ENCODE measurements at places on chromosomes 7 and 10. TPM values are rescaled to one million over a fixed set of nuclear protein-coding genes. Genes with fewer than 3 reads are reported as not detected.

DNA sequence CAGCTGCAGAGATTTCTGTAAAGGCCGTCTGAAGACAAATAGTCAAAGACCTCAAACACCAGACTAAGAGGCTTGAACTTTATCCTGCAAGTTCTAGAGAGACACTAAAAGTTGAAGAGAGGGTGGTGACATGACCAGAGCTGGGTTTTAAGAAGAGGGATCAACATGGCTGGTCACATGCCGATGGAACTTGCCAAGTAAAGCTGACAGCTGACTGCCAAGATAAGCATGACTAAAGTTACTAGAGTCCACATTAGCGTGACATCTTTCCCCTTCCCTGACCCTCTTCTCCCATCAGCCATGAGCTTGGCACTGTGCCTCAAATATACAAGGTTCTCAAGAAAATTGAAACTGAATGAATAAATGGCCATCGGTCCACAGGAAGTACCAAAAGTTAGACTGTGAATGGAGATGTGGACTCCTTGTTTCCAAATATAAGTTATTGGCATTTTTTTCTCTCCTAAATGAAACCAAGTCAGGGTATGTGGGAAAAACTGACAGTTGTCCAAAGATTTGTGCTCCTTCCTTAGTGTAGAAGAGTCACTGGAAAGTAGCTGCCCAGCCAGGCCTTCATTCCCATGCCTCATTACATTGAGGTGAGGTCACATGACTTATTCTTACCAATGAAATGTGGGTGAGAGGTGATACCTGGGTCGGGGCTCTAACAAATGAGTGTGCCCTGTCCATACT is 24.5 kb downstream of the XPNPEP1 start:
- H3K27ac ChIP-seq: peak overlapping the region; percentile 15
- no peak overlapping the region for H3K4me3 ChIP-seq
- peaks cover 52% of the 10 kb centered on the region for H3K4me1 ChIP-seq
- H3K36me3 ChIP-seq: no peaks in the 10 kb centered on the region
- no peaks in the 10 kb centered on the region for H3K27me3 ChIP-seq

DNA sequence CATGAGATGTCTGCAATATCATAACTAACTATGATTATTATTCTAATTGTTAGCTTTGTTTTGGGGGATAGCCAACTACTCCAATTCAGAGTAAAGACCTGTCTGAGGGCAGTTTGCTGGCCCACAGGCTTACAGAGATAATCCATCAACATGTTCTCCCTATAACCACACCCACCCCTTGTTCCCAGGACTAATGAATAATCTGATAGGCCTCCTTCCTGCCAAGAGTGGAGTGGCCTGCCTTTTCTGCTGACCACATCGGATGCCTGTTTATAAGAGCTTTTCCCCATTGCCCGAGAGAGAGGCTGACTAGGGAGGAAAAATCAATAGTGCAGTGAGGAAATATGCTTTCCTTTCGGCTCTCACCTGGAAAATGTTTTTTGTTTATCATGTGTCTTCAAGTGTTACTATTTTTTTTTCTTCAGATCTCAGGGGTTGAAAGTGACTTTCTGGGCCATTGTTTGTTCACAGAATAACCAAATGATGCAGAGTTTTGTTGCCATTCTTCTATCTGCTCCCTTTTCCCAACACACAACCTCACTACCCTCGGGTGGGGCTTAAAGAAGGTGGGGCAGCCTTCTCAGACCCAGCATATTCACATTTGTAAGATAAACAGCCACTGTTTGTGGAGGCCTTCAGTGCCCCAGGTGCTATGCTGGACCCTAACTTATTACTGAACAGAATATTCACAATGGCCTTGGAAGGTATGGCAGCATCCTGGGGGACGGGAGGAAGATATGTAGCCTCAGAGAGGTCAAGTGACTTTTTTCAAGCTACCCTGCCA is 38.4 kb downstream of the PLPP4 start:
- H3K27ac ChIP-seq: no peak overlapping the region
- no peak overlapping the region for H3K4me3 ChIP-seq
- no peaks in the 10 kb centered on the region for H3K4me1 ChIP-seq
- DNase-seq: no peak

- H3K36me3 ChIP-seq: no peaks in the 10 kb centered on the region
- H3K27me3 ChIP-seq: no peaks in the 10 kb centered on the region
- no peak for DNase-seq
- no peak overlapping the region for H3K27ac ChIP-seq
- no peak overlapping the region for H3K4me3 ChIP-seq
- no peaks in the 10 kb centered on the region for H3K4me1 ChIP-seq
These were observed 16.8 kb downstream of the VIM start for GRCh38 chr10:17244700-17245365.

- no peak overlapping the region for H3K4me3 ChIP-seq
- no peak overlapping the region for H3K27ac ChIP-seq
- no peak for DNase-seq
- H3K27me3 ChIP-seq: no peaks in the 10 kb centered on the region
- no peaks in the 10 kb centered on the region for H3K36me3 ChIP-seq
These were observed 4.3 kb upstream of the GDI2 start for GRCh38 chr10:5817322-5818047.

- no peak for DNase-seq
- H3K4me1 ChIP-seq: no peaks in the 10 kb centered on the region
- H3K4me3 ChIP-seq: no peak overlapping the region
- H3K36me3 ChIP-seq: no peaks in the 10 kb centered on the region
These were observed 147.0 kb downstream of the NRP1 start for GRCh38 chr10:33187427-33187999.

DNA sequence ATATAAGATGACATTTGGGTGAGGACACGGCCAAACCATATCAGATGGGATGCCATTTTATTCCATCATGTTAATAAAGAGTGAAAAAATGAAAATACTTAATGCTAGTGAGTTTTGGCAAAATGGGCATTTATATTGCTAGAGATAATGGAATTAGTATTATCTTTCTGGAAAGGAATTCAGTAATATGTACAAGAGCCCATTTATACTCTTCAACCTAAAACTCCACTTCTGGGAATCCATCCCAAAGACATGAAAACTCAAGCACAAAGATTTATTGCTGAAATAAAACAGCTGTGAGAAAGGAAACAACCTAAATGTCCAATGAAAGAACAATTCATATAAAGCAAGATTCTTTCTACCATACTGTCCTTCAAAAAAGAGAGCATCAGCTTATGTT is 96.0 kb upstream of the TMEM168 start:
- no peak for DNase-seq
- no peak overlapping the region for H3K4me3 ChIP-seq
- H3K27ac ChIP-seq: no peak overlapping the region
- H3K27me3 ChIP-seq: no peaks in the 10 kb centered on the region
- no peaks in the 10 kb centered on the region for H3K4me1 ChIP-seq

- H3K36me3 ChIP-seq: no peaks in the 10 kb centered on the region
- H3K4me1 ChIP-seq: no peaks in the 10 kb centered on the region
- no peak overlapping the region for H3K4me3 ChIP-seq
- H3K27me3 ChIP-seq: no peaks in the 10 kb centered on the region
- no peak for DNase-seq
- no peak overlapping the region for H3K27ac ChIP-seq
These were observed 28.9 kb downstream of the PON1 start for GRCh38 chr7:95295397-95295796.

GRCh38 chr7:23404546-23405239 is 65.6 kb downstream of the IGF2BP3 start:
- no peaks in the 10 kb centered on the region for H3K4me1 ChIP-seq
- DNase-seq: no peak
- H3K27ac ChIP-seq: no peak overlapping the region
- H3K27me3 ChIP-seq: no peaks in the 10 kb centered on the region

GRCh38 chr10:71725998-71726579 is 6.5 kb upstream of the C10orf105 start:
- no peak overlapping the region for H3K27ac ChIP-seq
- no peak overlapping the region for H3K4me3 ChIP-seq
- no peaks in the 10 kb centered on the region for H3K36me3 ChIP-seq
- no peaks in the 10 kb centered on the region for H3K27me3 ChIP-seq
- DNase-seq: no peak

- peaks cover 10% of the 10 kb centered on the region for H3K4me1 ChIP-seq
- no peak for DNase-seq
- H3K4me3 ChIP-seq: no peak overlapping the region
These were observed 6.9 kb upstream of the SUN1 start for GRCh38 chr7:825386-825785.

- H3K4me1 ChIP-seq: no peaks in the 10 kb centered on the region
- H3K27me3 ChIP-seq: no peaks in the 10 kb centered on the region
- H3K36me3 ChIP-seq: no peaks in the 10 kb centered on the region
These were observed 99.9 kb downstream of the CUBN start for GRCh38 chr10:17029581-17030271.

DNA sequence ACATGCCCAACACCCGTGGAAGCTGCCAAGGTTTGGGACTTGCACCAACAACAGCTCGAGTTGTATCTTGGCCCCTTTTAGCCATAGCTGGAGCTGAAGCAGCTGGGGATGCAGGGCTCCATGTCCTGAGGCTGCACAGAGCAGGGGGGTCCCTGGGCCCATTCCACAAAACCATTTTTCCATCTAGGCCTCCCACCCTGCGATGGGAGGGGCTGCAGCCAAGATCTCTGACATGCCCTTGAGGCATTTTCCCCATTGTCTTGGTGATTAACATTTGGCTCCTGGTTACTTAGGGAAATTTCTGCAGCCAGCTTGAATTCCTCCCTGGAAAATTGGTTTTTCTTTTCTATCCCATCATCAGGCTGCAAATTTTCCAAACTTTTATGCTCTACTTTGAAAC is 637.8 kb upstream of the VSTM2A start:
- H3K4me3 ChIP-seq: no peak overlapping the region
- no peaks in the 10 kb centered on the region for H3K36me3 ChIP-seq
- H3K27ac ChIP-seq: no peak overlapping the region
- H3K27me3 ChIP-seq: no peaks in the 10 kb centered on the region
- H3K4me1 ChIP-seq: no peaks in the 10 kb centered on the region

DNA sequence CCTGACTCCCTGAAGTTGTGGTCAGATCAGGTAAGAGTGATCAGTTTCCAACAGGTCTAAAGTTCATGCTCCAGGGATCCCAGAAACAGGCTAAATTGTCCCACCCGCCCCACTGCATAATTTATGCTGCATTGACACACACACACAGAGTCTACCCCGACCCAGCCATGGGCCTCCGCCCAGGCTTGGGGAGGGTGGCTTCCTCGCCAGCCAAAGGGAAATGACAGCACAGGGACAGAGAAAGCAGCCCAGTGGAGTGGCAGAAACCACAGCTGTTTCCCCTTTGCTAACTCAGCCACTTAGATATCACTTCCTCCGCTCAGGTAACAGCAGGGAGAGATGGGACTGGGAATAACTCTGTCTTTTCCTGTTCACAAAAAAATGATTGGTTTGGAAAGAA is 9.4 kb downstream of the SH3PXD2A start:
- H3K4me1 ChIP-seq: peaks cover 8% of the 10 kb centered on the region
- H3K4me3 ChIP-seq: no peak overlapping the region
- no peak overlapping the region for H3K27ac ChIP-seq
- H3K27me3 ChIP-seq: no peaks in the 10 kb centered on the region
- no peak for DNase-seq

ENKUR gene
- 0.40 TPM for total RNA-seq

PLXDC2 gene
- 48.5 TPM for total RNA-seq

IRF5 gene
- total RNA-seq: 5.7 TPM

HABP2 gene
- 13.2 TPM for total RNA-seq

FAM180A gene
- total RNA-seq: 0.15 TPM

NUTM2D gene
- 2.2 TPM for total RNA-seq

ANXA8 gene
- not detected for total RNA-seq

ANLN gene
- total RNA-seq: 0.31 TPM

SRGN gene
- total RNA-seq: 40.0 TPM

EN2 gene
- total RNA-seq: not detected

BLNK gene
- total RNA-seq: 11.5 TPM
